ENCODE measurements at places on chromosomes 2 and 18.

DNA sequence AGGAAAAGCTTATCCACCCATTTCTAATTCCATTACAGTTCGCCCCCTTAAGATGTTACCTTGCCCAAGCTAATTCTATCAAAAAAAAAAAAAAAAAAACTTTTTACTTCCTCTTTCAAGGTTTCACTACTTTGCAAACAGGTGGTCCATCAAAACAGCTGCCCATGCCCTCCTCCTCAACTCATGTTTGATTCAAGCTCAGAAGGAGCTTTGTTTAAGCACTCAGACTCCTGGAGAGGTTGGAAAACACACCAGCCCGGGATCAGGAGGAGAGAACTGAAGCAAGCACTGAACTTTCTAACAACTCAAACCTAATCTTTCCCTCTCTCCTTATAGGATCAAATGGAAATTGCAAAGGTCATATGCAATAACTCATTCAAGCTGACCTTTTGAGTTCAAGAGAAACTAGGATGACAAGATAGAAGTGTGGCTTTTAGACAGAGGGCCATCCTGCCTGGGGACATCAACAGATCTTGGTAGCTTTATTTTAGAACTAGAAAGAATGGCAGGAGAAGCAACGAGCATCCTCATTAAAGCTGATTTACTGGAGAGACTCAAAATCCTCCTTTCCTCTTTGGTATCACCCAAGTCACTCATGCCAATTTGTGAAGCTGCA is 28.3 kb upstream of the FZD7 start:
- DNase-seq = no peak

DNA sequence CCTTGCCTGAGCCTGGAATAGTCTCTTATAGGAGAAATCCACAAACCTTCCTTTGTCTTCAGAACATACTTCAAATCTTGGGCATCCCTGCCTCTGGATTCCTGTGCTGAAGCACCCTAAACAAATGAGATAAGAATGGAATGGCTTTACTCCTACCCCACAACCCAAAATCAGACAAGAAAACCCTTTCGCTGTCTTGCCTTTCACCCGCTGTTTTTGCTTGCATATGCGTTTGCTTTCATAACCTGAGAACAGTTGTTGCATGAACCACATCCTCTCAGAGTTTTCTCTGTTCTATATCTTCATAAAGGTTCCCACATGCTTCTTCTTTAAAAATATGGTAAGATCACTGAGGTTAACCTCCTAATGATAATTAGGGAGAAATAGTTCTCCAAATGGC is 132.1 kb upstream of the MAP3K20 start:
- no peak for DNase-seq

GRCh38 chr2:186201371-186201770 is 284.7 kb upstream of the ZC3H15 start:
- DNase-seq = no peak

GRCh38 chr18:59748628-59749360 is 51.6 kb upstream of the CCBE1 start:
- DNase-seq = no peak

- no peak for DNase-seq
Measured at GRCh38 chr2:32118055-32118454, 47.6 kb upstream of the SLC30A6 start.

GRCh38 chr2:102284611-102285010 is 26.8 kb upstream of the IL1RL1 start:
- DNase-seq = no peak

DNA sequence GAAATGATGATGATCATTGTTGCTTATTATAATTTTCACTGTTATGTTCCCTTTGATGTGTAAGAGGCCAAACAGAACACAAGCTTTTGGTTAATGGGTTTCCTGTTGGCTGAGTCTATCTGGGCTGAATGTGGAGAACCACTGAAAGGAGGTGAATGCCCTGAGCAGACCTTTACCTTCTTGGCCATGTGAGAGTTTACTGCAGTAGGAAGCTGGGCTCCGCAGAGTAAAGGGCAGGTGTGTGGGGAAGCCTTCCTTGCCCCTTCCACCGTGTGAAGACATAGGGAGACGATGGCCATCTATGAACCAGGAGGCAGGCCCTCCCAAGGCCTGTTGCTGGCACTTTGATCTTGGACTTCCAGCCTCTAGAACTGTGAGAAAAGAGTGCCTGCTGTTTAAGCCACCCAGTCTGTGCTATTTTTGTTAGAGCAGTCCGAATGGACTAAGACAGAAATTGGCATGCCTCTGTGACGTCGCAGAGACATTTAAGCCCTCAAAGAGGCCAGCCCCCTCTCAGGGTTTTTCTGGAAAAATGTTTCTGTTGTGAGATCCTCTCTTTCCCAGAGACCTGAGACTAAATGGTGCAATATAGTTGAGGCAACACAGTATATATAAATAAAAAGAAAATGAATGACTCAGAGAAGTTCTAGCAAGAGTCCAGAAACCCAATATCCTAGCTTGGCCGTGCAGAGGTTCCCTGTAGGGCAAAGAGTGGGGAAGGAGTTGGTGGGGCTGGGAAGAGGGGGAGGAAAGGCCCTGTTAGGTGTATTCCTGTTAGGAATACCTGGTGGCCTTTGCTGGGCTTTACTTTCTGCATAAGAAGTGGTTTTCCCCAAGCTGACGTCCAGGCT is 121.9 kb upstream of the LGALSL start:
- no peak for DNase-seq

GRCh38 chr2:30235008-30235655 is 3.8 kb downstream of the LBH start:
- DNase-seq = no peak

- no peak for DNase-seq
Measured at GRCh38 chr2:218252509-218253231, 8.1 kb upstream of the GPBAR1 start.

- no peak for DNase-seq
Measured at GRCh38 chr2:82667491-82667890, 1791.6 kb downstream of the SUCLG1 start.

DNA sequence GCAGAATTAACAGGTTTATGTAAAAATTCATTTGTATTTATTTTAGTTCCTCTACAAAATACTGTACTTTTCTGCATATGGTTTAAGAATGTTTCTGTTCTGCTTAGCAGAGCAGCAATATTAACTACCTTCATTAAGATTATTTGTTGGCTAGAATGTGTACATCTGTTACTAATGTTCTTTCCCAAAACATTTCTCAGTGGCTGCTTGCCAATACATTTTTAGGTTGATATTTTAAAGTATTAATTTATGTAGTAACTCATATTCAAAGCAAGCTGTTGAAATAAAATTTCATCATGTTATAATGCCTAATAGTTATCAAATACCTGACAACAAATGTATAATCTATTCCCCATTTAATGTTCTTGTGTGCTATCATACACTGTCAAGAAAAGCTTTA is 40.3 kb downstream of the PRKD3 start:
- no peak for DNase-seq

DNA sequence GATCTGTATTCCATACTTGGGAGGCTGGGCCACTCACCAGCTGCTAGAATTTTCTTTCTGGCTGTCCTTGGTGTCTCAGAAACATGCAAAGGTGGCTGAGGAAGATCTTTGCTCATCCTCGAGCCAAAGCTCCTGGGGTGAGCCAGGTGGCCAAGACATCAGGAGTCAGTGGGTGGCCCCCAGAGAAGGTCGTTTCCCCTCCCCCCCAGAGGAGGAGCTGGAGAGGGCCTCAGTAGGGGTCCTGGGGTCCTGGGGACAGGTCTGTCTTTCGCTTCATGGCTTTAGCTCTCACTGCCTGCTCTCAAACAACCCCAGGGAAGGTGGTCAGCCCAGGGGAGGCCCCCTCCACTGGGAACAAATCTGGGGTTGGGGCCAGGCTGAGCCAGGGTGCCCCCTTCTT is 13.6 kb downstream of the KCNK3 start:
- no peak for DNase-seq

DNA sequence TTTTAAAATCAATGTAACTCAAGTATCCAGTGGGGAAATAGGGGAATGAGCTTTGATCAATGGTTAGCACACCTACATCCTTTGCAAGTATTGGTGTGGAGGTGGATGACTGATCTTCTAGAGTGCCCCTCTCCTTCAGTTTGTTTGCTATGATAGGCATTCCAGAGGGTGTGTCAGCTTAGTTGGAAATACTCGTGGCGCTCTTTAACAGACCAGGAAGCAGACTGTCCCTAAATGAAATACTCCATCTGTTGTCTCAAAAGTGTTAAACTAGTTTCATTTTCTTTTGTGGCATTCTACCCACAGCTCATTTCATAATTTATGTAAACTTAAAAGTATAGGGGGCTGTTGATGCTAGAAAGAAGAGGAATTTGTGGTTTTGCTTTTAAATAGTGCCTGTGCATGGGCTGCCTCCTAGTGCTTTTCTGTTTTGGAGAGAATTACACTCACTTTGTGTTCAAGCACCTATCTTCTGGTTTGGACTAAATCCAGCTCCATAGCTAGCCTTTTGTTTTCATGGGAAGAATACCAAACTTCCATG is 66.2 kb downstream of the STAT1 start:
- DNase-seq = no peak

DNA sequence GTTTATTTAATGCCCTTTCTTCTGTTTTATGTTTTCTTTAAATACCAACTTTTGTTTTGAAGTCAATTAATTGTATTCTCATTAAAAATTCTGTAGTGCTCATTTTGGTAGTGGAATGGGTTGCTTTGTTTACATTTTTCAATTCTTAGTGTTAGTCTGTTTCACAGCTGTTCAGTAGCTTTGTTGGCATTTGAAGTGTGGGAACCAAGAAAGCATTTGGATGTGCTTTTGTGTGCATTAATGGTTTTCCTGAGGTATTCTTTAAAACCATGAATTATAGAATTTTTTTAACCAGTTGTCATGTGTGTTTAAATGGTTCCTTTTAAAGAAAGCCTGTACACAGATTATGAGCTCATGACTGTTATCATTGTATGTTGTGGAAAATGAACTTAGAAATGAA is 19.7 kb downstream of the MIB1 start:
- DNase-seq = no peak

- no peak for DNase-seq
Measured at GRCh38 chr2:136393514-136393913, 275.6 kb upstream of the CXCR4 start.

DNA sequence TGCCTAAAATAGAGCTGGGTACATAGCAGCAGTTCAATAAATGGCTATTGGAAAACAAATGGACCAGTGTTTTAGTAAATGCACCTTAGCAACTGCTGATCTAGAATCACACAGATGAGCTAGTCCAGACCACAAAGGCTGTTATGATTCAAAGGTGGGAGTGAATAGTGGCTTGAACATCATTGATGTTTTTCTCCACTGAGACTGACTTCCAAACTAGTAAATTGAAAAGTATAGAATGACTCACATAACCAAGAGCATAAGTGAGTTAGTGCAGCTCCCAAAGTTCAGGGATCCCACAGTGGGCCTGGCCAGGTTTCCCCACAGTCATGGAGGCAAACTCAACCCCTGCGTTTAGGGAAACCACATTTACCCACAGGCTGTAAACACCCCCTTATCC is 106.7 kb upstream of the YPEL5 start:
- no peak for DNase-seq

DNA sequence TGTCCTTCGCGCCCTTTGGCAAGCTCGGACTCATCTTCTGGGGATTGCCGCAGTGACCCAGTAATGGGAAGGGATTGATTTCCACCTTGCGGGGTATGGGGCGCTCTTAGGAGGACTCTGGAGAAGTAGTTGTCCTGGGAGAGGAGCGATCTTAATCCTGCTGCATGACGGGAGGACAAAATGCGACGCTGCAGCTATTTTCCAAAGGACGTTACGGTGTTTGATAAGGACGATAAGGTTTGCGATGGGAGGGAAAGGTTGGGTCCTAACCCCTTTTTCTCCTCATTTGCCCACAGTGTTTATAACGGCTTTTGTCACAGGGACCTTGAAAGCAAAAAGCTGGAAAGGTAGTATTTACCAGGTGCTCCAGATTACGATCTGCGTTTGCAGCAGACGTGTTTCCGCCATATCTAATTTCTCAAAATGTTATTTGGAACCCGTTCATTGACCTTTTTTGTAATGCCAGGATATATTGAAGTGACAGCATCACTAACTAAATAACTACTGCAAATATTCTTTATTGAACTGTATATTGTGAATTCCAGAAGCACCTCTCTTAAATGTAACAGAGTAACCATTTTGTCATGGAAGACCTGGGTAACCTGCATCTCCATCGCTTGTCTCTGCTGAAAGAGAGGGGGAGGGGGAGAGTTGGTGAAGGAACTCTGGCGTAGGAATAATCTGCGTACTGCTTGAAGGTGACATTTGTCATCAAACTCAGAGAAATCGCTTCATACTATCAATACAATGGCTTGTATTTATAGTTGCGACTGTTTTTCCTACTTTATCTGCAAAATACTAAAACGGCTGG is 590 bp downstream of the MDH1 start:
- DNase-seq = peak; percentile 10

DNA sequence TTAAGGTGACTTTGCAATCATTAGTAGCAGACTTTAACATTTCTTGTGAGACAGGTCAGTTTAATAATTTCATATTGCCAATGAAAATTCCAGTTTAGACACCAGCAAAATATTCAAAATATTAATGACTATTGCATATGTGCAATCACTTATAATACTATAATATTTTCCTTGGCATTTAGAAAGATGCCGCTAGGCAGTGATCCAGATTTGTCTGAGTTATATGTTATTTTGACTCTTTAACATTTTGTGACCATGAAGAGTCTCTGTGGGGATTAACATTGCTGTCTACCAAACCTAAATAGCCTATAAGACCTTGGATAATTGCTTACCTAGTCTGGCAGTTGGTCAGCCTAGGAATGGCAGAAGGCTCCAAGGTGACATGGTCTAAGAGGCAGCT is 389.6 kb downstream of the THSD7B start:
- no peak for DNase-seq

DNA sequence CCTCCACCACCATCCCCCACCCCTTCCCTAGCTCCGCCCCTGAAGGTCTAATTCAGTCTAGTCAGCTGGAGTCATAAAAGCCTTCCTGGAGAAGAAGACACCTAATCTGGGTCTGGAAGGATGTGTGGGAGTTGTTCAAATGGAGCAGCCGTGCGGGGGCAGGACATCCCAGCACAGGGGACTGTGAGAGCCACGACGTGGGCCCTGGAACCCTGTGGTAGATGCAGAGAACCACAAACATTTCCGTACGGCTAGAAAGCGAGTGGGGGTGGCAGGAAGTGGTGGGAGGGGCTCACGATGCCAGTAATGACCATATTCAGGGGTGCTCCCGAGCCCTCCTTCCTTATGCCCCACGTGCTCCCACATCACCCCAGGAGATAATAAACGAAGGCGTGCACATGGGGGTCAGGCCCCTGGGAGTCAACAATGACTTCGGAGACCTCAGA is 20.9 kb upstream of the COL6A3 start:
- no peak for DNase-seq

Measured in NCI-H345 (cell line).